ENCODE measurements at places on chromosomes 3 and 15.

GRCh38 chr3:26198609-26199008 lies 408.7 kb downstream of the OXSM start:
- DNase-seq = no peak

GRCh38 chr15:76138436-76138835 lies 78.7 kb downstream of the TMEM266 start:
- no peak for DNase-seq

DNA sequence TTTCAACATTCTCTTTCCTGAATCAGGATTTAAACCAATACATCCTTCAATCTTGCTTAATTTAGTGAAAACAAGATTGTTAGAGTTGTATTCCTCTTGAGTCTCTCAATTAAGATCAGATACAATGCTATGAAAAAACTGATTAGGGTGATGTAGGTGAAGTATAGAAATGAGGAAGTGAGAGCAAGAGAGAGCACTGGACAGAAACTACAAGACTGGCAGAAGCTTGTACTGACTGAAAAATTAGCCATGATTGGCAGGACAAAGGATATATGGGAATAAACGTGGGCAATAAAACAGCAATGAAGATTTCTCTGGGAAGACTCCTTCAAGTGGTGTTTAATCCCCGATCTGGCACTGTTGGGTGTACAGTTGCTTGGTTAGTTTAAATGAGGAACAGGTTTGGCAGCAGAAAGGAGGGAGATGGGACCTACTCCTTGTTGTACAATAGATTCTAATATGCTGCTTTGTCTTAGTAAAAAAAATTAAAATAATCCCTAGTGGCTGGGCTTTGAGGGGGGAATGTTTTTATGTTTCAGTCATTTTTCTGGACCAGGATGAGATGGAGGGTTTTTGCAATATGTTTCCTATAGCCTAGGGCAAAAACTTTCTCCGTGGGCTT lies 252.7 kb downstream of the SLC9A9 start:
- DNase-seq = no peak

- DNase-seq = no peak
Measured at GRCh38 chr3:190537146-190537545, 23.3 kb downstream of the IL1RAP start.

- no peak for DNase-seq
Measured at GRCh38 chr3:72446218-72447058, 401.8 kb downstream of the SHQ1 start.

DNA sequence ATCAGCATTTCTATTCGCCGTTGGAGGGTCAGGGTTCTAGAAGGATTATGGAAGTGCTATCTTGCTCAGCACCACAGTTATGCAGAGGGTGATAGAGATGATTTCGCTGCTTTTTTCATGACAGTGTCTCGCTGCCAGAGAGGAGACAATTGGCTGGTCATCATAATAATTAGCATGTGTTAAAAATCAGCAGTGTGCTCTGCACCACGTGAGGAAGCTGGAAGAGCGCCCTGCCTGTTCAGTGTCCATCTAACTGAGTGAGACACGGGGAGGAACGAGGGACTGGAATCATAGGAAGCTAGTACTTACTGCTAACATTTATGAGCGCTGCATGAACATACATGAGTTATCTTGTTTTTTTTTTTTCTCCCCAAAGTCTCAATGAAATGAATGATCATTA lies 116.2 kb upstream of the PLAAT1 start:
- DNase-seq = no peak

DNA sequence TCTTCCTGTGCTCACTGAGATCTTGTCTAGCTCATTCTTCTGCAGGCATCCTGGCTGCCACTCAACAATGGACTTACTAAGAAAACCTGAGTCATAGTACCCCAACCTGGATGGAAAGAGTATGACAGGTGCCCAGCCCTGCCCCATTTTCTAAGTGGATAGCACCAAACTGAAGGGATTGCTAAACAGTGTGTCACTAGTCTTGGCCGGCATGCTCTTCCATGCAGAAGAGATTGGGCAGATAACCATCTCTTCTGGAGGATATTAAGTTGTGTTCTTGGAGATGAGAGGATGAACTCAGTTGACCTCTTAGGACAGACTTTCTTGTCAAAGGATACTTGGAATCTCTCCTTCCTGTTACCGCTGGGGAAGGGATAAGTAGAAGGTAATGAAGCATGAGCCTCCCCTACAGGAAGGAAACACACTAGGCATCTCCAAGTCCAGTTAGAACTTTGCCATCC lies 797.5 kb downstream of the AGBL1 start:
- no peak for DNase-seq

GRCh38 chr3:153963012-153963411 lies 158.2 kb upstream of the ARHGEF26 start:
- DNase-seq = no peak

GRCh38 chr3:100335434-100335833 lies 877 bp downstream of the NIT2 start:
- DNase-seq = no peak
